IPS-NIHi11 (cell line): ENCODE measurements at places on chromosomes 2 and 18.
A peak's percentile ranks its signal among the peaks of the same experiment; 100 is the strongest.

DNA sequence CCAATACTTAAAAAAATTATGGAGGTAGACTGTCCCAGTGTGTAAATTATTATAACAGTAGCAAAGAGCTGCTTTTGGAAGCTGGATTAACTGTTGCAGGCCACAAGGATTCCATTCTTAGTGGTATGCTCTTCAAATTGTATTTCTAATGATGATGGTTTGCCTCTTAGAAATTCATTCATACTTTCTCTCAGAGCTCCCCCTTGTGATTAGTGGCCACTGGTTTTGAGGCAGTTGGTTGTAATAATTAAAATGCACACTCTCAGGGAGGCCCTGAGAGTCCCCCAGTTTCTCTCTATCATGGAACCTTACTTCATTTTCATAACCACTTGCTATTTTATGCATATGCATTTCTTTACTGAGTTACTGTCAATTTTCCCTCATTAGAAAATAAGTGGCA is 122.5 kb downstream of the PLA2R1 start:
- peak; percentile 24 for DNase-seq

DNA sequence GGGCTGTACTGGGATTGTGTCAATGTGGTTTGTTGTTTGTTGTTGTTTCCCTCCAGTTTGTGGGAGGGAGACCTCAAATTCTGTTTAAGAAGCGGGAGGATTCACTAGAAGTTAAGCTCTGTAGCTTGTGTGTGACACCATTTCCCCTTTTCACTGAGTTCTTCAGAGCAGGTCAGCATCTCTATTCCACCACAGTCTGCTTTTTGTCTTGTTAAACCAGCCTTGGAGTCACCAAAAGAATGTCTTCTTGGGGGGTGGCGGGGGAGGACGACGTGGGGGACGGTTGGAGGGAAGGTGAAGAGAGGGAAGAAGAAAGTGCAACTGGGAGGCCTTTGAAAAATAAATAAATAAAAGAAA is 2.3 kb upstream of the BCL11A start:
- peak; percentile 39 for DNase-seq

- DNase-seq = no peak
Observed at GRCh38 chr18:73691118-73691517, 456.5 kb downstream of the FBXO15 start.

- DNase-seq = no peak
Observed at GRCh38 chr2:239208465-239209180, 192.2 kb downstream of the HDAC4 start.

DNA sequence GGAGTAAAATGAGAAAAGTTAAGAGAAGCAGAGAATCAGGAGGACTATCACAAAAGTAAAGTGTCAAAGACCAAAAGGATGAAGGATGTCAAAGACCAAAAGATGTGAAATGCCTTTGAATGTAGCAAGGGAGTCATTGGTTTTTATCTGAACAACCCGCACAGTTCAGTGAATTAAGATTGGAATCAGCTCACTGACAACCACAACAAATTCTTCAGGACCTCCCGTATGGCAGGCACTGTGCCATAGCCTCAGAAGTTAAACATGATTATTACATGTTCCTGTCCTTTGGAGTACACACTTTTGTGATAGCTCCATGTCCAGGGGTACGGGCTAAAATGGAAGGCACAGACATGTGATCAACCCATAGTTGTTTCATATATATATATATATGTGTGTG is 5.0 kb upstream of the TXNL1 start:
- no peak for DNase-seq

DNA sequence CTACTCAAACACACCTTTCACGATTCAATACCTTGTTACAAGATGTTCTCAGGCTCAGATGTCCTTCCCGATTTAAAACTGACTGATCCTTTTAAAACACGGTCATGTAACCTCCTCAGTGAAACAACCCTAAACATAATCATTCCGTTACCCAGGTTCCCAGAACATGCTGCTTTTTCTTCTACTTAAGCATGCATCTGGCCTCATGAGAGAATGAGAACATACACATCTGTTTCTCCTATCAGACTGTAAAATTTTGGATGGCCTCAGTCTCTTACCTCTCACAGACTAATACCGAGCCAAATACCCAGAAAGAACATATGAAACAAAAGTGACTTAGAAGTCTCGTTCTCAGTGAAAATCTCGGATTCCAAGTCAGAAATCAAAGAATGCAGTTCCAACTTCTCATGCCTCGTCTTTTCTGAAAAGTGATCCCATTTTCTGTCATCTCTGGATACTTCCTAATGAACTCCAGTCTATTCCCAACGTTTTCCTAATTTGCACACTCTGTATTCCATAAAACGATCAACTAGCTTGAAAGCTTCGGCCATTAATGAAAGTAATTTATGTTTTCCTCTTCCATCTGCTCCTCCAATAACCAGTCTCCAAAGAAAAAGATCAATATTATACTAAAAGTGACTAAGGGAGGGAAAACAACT is 919 bp downstream of the SF3B1 start:
- no peak for DNase-seq

DNA sequence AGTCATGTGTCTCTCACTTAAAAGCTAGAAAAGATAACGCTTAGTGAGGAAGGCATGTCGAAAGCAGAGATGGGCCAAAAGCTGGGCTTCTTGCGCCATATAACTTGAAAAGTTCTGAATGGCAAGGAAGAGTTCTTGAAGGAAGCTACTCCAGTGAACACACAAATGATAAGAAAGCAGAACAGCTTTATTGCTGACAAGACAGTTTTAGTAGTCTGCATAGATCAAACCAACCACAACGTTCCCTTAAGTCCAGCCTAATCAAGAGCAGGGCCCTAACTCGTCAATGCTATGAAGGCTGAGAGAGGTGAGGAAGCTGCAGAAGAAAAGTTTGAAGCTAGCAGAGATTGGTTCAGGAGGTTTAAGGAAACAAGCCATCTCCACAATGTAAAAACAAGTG is 55.7 kb downstream of the GALNT1 start:
- no peak for DNase-seq

GRCh38 chr2:147789287-147789686 is 55.5 kb upstream of the ACVR2A start:
- no peak for DNase-seq

DNA sequence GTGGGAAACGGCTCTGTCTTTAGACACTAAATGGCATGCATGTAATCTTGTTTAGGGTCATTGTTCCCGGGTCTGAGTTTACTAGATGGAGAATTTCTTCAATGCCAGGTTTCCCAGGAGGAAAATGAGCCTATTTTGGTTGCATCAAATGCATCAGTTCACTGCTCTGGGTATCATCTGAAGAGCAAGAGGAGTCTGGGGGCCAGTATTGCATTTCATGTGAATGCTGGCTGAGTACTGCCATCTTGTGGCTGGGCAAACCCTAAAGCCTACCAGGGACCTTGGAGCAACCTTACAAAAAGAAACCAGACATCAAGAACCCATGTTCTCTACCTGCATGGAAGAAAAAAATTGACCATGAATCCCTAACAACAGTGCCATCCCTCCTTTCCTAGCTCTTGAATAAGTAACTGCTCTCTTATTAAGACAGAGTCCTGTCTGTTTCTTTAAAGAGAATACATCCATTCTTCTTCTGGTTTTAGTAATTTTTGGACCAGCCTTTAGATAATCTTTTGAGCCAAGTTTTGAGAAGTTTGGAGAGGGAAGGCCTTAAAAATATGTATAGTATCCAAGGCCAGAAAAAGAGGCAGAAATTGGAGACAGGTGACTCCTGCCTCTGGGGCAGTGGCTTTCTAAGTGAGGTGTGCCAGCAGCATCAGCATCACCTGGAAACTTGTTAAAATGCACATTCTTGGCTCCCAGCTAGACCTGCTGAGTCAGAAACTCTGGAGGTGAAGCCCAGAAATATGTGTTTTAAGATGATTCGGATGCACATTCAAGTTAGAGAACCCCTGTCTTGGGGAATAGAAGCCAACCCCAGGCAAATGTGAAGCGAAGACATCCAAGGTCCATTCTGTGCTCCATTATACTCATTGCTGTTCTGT is 261.0 kb upstream of the CXCR4 start:
- peak; percentile 63 for DNase-seq

DNA sequence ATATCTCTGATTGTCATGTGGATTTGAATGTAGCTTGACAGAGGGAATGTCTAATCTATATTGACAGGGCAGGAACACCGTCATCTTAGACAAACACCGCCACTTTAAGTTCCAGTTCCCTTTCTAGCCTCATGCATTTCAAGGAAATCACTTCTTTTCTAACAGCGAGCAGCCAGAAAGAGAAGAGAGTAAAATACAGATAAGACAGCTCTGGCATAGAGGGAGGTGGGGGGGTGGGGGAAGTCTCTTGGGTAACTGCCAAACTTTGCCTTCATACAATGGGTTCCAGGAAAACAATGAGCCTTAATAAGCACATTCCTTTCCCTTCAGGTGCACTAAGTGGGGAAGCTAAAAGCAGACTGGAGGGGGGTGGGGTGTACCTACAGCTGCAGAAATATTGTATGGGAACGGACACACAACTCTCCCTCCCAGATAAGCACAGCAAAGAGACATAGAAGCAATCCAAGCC is 37.2 kb downstream of the CASP10 start:
- peak; percentile 41 for DNase-seq

GRCh38 chr18:46754661-46755292 is 2.1 kb downstream of the ST8SIA5 start:
- DNase-seq = no peak

DNA sequence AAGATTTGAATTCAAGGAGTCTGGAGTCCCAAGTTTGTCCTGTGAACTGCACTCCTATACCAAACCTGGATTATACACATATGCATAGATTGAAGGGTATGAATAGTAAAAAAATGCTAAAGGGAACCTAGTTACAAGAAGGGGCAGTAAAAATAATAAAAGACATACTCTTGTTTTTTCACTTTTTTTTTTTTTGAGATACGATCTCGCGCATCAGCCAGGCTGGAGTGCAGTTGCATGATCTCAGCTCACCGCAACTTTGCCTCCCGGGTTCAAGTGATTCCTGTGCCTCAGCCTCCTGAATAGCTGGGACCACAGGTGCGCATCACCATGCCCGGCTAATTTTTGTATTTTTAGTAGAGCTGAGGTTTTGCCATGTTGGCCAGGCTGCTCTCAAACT is 22.3 kb downstream of the KRTCAP3 start:
- no peak for DNase-seq

DNA sequence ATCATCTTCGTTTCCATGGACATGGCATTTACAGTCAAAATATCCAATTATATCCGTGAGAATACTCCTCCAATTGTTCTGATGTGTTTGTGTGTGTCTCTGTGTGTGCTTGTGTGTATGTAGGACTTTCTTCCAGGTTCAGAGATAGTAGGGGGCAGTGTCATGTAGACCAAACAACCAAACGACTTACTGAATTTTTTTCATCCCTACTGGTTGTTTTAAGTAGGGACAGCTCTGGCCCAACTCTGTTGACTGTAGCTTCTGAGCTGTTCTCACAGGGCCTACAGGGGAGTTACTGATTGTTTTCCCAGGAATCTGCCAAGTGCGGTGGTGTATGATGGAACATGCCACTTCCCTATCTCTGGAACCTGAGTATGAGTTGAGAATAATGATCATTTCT is 69.6 kb downstream of the ETAA1 start:
- no peak for DNase-seq

DNA sequence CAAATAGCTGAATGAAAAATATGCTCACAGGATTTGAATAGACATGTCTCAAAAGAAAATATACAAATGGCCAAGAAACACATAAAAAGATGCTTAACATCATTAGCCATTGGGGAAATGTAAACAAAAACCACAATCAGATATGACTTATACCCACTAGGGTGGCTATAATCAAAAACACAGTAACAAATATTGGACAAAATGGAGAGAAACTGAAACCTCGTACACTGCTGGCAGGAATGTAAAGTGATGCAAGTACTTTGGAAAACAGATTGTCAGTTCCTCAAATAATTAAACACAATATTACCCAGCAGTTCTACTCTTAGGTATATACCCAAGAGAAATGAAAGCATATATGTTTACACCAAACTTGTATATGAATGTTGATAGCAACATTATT is 213.0 kb downstream of the PHLPP1 start:
- no peak for DNase-seq

DNA sequence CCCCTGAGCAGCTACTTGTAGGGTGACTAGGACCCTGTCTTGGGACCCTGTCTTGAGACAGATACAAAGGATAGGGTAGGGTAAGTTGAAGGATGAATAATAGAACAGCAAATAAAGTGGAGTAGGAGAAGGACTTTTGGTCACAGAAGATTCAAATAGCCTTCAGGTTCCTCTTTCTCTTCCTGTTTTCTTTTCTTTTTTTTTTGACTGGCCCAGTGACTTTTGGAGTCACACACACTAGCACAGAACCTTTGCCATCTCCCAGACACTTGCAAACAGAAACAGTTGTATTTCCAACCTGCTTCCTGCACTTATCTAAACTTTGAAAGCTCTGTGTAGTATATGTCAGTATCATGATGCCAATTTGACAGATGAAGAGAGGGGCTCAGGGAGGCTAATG is 108.2 kb downstream of the TDRD15 start:
- no peak for DNase-seq

DNA sequence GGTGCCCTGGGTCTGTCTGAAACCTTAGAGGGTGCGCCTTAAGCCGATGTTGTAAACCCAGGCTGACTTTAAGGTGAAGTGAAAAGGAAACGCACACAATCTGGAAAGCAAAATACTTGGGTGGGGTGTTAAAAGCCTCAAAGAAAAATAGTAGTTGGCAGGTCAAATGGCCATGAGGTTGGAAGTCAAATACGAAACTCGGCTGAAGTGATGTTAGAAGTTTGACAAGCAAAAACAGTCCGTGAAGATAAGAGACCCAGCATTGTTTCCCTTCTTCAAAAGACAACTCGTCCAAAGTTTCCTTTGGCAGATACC is 1.4 kb upstream of the CDC42EP3 start:
- no peak for DNase-seq

DNA sequence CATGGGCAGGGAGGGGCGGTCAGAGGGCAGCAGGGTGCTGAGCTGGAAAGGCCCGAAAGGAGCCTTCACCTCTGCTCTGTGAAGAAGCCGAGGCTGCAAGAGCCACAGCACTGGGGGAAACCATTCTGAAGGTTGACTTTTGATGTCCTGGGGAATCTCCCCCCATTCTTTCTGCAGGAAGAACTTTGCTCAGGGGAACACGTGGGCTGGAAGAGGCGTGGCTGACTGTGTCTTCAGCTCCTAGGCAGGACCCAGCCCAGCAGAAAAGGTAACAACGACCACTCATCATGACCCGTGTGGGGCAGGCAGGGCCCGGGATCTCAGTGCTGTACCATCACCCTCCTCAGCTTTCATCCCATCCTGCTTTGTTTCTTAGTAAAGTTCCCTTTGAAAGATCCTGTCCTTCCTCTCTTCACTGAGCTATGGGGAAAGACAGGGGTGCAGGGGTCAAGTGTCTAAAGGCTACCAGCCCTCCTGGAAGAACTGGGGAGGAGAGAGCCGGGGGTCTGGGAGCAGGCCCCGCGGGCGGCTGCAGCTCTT is 312.7 kb downstream of the CELF4 start:
- DNase-seq = no peak

DNA sequence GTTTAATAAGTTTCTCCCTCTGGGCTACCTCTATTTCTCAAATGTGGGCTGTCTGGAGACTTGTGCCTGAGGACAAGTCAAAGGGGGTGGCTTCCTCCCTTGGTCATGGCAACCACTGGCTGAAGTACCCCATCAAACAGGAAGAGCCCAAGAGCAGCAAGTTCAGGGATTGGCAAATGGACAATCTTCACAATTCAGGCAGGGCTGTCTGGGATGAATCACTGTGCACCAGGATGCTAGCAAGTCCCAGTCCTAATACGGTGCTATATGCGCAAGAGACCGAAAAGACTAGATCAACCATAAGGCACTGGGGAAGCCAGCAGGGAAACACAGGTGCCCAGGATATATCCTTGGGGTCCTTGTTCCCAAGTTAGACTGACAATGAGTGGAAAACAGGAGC is 75.5 kb downstream of the ANTXR1 start:
- no peak for DNase-seq
